Fibroblast of pulmonary artery (primary cell): ENCODE measurements at places on chromosomes 3 and 15.
A peak's percentile ranks its signal among the peaks of the same experiment; 100 is the strongest.

DNA sequence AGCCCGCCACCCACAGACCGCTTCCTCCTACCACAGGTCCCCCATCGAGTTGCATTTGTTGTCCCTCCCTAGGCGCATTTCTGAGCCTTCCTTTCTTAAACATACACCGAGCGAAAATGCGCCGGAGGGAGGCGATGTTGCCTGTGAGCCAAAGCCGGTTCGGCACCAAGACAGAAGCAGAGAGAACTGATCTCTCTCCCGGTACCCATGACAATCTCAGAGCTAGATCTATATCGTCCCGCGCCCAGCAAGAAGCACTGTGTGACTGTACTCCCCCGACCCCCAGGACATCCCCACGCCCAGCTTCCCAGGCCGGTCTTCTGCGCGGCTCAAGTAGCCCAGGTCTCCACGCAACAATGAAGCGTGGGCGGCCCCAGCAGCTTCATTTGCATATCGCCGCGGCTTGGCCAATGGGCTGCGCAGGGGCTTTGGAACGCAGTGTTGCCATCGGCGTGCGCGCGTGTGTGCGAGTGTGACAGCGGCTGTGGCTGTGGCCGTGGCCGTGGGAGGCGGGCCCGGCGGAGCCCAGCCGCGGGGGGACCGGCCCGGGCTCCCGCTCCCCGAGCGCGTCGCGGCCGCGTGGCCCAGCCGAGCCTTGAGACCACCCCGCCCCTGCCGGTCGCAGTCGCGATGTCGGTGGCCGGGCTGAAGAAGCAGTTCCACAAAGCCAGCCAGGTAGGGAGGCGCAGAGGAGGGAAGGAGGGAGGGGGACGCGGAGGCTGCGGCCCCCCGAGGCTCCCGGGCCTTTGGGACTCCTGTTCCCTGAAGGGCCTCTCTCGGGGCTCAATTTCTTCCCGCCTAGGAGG, at the start of gene SH3GL3:
SH3GL3 (plus strand) TSS at position 438 of the 806 bp plus-strand sequence; CDS start at position 631, 193 bp downstream.
- peak; percentile 74 for DNase-seq

- DNase-seq: peak; percentile 84
Observed at GRCh38 chr3:191070201-191070600, 128.8 kb upstream of the OSTN start.

DNA sequence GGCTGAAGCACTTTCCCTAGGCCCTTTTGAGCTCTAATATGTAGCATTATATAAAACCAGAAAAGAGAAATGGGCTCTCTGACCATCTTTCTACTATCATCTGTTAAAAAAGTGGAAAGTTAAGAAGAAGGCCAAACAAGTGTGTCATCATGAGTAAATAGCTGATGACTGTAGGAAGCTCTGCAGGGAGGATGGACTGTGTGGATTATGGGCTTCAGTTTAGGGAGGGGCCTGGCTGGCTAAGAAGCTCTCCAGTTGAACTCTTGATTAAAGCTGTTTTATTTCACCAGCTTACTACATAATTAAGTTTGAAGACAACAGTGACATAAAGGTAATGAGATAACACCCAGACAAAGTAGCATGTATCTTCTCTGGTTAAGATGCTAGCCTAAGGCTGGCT, 30.6 kb downstream of the INTS14 start:
- DNase-seq: peak; percentile 45

DNA sequence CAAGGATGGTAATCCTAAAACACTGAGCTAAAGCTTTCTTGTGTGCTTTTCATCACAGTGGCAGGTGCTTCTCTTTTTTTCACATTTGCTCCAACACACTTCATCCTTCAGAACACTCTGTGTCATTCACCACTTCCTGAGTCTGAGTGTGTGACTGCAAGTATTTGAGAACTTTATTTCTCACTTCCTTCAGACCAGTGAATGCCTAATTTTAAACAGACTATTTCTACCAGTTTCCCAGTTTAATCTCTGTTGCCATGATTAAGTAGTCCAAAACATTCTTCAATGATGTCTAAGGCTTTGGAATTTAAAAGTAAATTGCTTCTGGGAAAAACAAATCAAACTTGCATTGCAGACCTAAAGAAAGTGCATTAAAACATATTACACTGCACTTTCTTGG, 541.2 kb downstream of the RBMS3 start:
- peak; percentile 33 for DNase-seq

DNA sequence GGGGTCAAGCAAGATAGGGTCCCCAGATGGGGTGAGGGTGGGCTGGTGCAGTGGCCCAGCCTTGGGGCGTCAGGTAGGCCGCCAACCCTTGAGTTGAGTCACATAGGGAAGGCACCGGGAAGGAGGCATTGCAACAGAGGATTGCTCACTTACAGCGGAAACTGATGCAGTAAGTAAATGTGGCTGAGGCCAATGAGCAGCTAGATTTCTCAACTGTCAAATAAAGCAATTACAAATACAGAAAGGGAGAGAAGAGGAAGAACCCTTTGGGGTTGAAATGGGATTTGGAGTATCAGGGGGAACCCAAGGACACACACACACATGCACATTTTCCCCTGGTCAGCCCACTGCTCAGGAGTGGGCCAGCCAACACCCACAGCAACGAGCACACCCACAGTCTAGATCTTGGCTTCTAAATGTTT, 44.0 kb downstream of the CHSY1 start:
- DNase-seq: peak; percentile 81

- DNase-seq: peak; percentile 56
Observed at GRCh38 chr3:72310419-72311380, 525.8 kb upstream of the PROK2 start.

DNA sequence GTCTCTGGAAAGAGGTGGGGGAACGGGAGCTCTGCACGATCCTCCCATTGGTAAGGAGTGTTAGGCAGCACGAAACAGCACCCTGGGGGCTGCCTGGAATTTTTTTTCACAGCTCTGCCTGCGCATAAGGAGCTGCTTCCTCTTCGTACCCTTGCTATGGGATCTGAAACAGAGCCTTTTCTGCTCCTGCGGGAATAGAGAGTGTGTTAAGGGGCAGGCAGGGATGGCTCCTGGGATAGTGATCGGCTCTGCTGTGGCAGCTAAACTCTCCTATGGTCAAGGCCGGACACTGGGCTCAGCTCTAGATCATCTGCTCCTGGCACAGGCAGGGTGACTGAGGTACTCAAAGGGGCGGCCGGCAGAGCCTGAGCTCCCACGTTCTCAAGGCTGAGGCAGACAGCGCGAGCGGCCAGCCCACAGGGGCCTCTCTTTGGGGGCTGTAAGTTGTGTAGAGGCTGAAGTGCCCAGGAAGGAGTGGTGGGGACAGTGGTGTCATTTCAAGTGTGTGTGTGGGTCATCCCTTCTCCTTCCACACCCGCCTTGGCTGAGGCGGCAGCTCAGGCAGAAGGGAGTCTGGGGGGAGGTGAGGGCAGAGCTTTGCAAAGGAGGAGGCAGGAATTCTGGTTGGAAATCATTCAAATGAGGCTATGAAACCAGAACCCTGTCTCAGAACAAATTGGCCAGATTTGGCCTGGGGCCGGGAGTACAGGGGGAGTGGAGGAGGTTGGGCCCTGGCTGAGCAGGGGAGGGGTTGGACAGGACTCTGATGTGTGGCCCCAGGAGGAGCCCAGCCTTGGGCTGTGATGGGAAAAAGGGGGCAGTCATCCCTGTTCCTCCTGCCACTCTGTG, 31.0 kb downstream of the EPHB3 start:
- DNase-seq: peak; percentile 25

- no peak for DNase-seq
Observed at GRCh38 chr3:197504641-197505121, 51.1 kb downstream of the BDH1 start.

DNA sequence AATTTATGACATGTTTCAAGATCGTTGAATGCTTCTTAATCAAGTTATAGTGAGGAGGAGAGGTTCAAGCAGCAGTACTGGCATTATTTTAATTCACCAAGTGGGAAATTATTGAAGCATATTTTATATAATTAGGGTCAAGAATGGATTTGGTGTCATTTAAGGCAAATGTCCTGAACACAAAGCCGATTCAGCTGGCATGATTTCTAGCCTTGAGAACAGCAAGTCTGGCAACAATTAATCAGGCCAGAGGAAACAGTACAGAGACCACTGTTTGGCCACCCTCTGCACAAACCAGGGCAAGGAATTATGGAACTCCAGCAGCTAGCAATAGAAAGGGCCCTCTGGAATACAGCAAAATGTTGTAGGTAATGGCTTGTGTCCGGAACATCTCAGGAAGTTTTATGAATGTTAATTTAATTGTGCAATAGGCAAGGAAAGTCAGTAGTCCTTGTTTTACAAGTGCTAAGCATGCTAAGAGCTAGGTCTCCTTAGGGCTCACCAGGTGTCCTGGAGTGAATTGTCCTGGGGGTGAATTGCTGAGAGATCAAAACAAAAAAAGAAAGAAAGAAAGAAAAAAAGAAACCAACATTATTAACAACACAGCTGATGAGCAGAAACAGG, 38.7 kb upstream of the SNRK start:
- DNase-seq: no peak

GRCh38 chr3:39907981-39908380, 98.6 kb downstream of the MYRIP start:
- peak; percentile 34 for DNase-seq

DNA sequence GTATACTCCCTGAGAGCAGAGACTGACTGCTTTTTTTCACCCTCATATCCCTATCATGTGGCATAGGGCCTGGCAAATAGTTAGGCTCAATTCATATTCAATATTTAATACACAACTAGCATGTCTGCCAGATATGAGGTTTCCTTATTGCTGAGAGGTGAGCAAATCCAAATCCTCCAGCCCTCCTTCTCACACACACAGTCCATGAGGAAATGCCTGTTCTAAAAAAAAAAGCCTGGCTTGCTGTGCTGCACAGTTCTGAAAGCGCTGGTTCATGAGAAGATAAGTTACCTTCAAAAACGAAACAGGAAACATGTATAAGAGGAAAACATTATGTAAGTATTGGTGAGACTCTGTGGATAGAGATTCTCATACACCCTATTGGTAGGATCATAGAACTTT, 15.5 kb upstream of the ACAP2 start:
- DNase-seq: peak; percentile 73

DNA sequence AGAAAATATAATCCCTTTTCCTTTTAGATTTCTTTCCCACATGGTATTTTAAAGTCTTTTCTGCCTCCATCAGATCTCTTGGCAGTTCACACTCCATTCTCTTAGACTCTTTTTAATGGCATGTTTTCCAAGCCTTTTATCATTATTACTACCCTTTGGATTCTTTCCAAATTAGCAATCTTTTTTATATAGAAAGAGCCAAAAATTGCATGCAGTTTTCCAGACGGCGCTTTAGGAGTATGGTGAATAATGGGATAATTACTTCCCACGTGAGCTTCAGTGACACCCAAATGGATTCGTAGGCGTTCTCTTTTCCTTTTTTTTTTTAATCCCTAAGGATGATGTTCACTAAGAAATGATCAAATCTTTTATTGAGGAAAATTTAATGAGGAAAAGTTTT, 354.8 kb upstream of the DNAJC19 start:
- DNase-seq: no peak

DNA sequence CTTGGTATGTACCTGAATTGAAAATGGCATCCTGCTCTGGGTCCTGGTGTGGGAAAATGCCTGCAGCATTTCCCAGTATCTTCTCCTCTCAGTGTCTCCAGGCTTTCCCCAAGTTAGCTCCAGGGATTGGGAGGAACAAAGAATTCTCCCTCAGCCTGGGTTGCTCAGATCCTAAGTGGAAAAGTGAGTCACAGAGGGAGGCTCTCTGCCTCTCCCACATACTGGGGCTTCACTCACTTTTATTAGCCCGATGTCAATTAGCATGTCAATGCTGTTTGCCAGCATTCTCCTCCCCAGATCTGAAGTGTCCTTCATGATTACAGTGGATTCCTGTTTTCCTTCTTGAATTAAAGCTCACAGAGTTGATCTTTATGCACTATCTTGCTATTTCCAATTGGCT, 655.0 kb downstream of the EPHA3 start:
- no peak for DNase-seq

- DNase-seq: no peak
Observed at GRCh38 chr3:13069495-13069894, 3.7 kb downstream of the IQSEC1 start.

DNA sequence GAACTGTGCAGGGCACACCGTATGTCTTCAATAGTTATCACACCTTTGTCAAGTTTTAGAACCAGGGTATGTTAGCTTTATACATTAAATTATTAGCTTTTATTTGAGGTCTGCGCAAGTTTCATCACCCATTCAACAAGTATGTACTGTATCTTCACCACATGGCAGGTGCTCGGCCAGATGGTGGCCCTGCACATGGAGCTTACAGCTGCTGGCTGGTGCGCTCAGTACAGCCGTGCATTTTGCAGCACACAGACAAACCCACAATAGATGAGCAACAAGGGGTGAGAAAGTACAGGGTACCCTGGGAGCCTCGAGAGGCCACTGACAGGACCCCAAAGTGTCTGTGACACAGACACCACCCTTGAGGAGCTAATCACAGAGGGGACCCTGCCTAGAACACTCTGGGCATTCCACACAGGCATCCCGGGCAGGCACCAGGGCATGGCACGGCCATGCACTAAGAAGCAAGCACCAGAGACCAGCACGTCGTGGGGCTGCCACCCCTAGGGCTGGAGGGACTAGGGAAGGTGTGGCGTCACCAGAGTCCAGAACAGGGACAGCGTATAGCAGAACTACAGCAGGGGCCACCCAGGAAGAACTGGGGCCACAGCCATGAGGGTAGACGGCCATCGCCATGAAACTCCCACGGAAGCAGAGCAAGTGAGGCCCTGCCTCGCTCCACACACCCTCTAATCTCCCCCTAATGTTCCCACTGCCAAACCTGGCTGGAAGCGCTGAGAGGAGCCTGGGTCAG, 27.4 kb downstream of the ZXDC start:
- DNase-seq: no peak

DNA sequence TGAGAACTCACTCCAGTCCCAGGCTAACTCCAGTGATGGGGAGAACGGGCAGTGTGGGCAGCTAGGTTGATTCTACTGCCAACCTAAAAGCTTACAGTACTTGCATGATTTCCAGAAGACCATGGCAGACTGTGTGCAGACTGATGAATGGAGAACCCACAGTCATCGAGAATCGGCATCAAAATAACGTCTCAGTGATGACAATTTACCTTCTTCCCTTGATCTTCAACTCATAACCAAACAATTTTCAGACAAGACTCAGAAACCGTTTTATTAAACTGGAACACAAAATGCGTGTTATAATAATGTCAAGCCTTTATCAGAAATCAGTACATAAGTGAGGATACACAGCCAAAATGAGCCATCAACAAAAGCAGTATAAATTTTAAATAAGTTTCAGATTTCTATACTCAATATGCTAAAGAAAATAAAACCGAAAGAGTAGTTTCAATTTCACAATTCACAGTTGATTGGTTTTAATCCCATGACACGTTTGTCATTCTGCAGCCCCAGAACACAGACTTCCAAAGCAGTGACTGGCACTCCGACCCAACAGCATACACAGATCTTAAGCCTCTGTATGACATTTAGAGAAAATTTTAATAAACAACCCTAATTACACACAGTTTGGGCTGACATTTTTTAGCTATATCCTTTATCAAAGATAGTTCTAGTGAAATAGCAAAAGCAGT, 54.5 kb downstream of the ZMAT3 start:
- no peak for DNase-seq
